ENCODE measurements at places on chromosomes 2 and 18.
A peak's percentile ranks its signal among the peaks of the same experiment; 100 is the strongest.

GRCh38 chr18:48949606-48950535, 894 bp downstream of the SMAD7 start:
- peak; percentile 64 for DNase-seq

DNA sequence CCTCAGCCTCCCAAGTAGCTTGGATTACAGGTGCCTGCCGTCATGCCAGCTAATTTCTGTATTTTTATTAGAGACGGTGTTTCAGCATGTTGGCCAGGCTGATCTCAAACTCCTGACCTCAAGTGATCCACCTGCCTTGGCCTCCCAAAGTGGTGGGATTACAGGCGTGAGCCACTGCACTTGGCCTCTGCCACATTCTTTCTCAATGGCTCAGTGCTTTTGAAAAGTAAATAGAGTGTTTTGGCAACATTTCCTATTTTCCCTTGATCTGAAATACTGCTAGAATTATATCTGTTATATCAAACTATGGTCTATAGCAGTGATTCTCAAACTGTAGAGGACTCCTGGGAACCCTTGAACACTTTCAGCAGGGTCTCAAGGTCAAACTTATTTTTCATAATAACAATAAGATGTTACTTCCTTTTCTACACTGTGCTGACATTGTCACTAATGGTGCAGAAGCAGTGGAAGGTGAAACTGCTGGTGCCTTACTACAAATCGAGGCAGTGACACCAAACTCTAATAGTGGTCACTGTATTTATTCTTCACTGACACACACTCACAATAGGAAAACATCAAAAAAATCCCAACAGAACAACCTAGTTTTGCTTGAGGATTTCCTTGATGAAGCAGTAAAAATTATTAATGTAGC, 10.6 kb downstream of the DAW1 start:
- DNase-seq, result no peak

DNA sequence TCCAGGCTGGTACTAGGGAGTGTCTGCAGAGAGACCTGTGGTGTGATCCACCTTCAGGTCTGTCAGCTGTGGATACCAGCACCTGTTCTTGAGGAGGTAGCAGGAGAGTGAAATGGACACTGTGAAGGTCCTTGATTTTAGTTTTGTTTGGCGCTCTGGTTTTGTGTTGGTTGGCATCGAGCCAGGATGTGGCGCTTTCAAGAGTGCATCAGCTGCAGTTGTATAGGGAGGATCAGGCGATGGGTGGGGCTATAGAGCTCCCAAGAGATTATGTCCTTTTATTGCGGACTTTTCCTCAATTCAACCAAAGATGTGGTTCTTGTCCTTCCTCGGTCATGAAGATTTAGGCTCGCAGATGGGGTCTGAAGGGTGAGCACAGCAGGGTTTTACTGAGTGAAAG, 37.5 kb downstream of the SLC39A10 start:
- no peak for DNase-seq

GRCh38 chr2:29718076-29718686, 203.2 kb downstream of the ALK start:
- peak; percentile 63 for DNase-seq

GRCh38 chr2:130949954-130950353, 113.2 kb downstream of the ARHGEF4 start:
- no peak for DNase-seq

GRCh38 chr18:36769172-36769571, 59.6 kb downstream of the TPGS2 start:
- no peak for DNase-seq

GRCh38 chr2:80852079-80852807, 547.7 kb upstream of the LRRTM1 start:
- DNase-seq, result no peak

DNA sequence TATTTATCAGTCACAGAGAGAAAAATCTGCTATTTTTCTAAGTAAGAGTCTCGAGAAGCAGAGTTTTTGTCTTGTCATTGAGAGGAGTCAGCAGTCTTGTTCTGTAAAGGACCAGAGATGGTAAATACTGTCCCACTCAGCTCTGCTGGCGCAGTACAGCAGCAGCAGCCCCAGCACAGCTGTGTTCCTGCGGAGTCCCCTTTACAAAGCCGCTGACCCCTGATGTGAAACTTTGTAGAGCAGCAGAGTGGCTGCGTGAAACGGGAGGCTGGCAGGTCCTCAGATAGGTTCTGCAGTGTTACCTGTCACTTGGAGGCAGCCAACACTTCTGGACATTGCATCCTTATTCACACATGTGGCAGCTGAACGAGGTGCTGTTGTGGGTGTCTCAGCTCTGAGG, 45.2 kb downstream of the TMEM185B start:
- no peak for DNase-seq

DNA sequence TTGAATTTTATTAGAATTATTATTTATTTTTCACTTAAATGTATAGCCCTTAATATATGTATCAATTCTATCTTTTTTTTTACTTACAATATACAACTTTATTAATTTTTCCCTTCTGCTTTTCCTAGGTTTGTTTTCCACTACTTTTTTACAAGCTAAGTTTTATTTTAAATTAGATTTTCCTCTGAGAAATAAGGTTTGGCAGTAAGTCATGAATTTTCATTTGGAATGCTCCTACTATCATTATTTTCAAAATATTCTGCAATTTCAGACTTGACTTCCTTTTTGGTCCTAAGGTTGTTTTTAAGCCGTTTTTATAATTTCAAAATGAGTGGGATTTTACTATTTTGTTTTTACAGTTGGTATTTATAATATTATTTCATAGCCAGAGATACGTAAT, 222.8 kb upstream of the PIEZO2 start:
- no peak for DNase-seq

GRCh38 chr2:20214566-20215182, 10.3 kb downstream of the SDC1 start:
- DNase-seq, result no peak

DNA sequence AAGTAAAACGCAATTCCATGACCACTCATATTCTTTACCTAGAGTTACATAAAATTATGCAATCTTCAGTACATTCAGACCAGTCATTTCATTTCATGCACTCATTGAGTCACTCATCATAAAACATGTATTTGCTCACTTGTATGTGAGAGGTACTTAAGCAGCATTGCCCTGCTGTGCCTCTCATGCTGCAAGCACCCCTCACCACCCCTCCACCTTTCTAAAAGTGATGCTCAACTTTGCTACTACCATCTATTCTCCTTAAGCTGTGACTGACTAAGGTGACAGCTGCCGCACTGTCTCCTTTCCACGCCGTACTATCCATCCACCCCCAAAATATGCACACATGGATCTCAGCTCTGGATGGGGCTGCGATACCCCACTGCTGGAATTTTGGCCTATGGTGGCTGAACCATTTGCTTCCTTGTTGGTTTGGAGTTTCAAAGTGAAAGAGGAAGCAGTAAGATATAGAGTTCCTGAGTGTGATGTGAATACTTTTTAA, 7.2 kb downstream of the ARHGAP25 start:
- DNase-seq, result no peak

DNA sequence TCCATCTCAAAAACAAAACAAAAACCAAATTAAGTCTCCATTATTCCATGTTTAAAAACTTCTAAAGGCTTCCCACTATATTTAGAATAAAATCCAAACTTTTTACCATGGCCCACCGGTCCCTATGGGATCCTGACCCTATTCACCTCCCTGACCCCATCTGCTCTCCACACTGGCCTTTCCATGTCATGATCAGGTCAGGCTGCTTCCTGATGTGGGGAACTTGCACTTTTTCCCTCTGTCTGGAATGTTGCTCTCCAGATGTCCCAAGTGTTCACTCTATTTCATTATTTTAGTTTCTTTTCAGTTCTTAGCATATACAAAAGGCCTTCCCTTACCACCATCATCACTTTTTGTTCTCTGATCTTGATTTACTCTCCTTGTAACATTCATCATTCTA, 7.5 kb upstream of the MTA3 start:
- no peak for DNase-seq

GRCh38 chr2:168247341-168248261, at the start of gene STK39:
STK39 (minus strand) TSS chr2:168247595; CDS start chr2:168247435, 160 bp downstream.
- DNase-seq, result peak; percentile 68

- DNase-seq, result no peak
Observed at GRCh38 chr2:11177871-11178690, 22.8 kb downstream of the SLC66A3 start.

- no peak for DNase-seq
Observed at GRCh38 chr2:30280596-30281434, 49.5 kb downstream of the LBH start.

GRCh38 chr2:230160112-230160660, 59.6 kb downstream of the SP110 start:
- DNase-seq, result no peak

- DNase-seq, result no peak
Observed at GRCh38 chr2:198347349-198347748, 543.0 kb downstream of the PLCL1 start.

- DNase-seq, result no peak
Observed at GRCh38 chr18:79564441-79564840, 115.2 kb upstream of the CTDP1 start.

GRCh38 chr2:234292205-234292961, 204.5 kb downstream of the ARL4C start:
- no peak for DNase-seq

- no peak for DNase-seq
Observed at GRCh38 chr2:119523952-119524694, at the start of gene SCTR. SCTR (minus strand) TSS chr2:119524483; CDS start chr2:119524226, 257 bp downstream.

DNA sequence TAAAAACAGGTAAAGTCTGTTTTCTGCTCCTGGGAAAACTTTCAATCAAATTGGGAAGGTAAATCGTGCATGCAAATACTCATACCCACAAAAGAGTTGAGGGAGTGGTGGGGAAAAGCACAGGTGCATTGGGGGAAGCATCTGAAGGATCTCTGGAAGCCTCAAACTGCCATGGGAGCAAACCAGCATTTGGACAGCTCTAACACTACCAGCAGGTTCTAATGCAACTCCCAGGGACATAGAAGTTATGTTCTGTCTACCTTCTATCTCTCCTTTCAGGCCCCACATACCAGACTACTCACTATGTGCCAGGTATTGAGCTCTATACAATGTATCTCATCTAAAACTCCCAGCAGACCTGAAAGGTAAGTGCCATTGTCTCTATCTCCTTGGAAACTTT, 933.7 kb downstream of the NRXN1 start:
- peak; percentile 58 for DNase-seq

DNA sequence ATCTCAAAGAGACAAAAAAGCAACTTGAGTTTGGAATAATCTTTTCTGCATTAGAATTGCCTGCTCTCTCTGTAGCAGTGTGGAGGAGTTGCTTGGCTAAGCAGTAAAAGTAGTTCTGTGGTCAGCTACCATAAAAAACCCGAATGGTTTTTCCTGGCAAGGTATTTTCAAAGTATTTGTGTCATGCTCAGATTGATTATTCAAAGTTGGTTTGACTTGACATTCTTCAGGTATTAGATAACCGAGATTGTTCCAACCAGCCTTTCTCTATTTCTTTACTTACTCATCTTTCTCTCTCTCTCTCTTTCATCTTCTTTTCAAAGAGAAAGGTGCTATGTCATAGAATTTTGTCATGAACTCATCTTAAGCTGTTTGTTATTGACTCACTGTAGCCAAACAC, 404.9 kb downstream of the CPS1 start:
- no peak for DNase-seq

DNA sequence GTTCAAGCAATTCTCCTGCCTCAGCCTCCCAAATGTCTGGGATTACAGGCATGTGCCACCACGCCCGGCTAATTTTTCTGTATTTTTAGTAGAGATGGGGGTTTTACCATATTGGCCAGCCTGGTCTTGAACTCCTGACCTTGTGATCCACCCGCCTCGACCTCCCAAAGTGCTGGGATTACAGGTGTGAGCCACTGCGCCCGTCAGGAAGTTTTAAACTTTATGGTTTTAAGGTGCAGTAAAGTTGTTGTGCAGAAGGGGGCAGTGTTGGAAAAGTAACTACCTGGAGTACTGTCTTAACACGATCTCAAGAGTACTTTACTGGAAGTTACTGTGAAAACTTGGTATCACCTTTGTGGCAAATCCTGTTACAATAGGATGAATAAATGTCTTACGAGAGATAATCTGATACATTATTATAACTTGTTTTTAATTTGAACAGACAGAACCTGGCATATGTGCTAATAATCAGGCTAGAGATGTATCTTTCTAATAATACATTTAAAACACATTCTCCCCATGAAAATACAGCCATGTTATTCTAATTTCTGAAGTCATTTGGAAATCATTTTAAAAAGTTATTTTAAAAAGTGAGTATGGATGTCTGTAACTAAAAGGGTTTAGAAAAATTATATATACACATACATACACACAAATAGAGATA, 10.8 kb downstream of the SPDYA start:
- peak; percentile 2 for DNase-seq

DNA sequence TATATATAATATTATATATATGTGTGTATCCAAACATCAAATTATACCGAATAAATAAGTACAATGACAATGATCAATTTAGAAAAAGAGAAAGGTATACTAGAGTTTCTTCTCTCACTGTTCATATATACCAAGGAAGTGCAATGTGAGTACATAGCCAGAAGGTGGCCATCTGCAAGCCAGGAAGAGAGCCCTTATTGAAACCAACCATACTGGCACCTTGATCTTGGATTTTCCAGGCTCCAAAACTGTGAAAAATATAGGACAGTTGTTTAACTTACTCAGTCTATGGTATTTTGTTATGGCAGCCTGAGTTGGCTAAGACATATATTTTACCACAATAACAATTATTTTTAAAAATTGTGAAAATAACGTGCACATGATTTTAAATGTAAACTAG, 1490.2 kb upstream of the SLC39A10 start:
- DNase-seq, result peak; percentile 17

DNA sequence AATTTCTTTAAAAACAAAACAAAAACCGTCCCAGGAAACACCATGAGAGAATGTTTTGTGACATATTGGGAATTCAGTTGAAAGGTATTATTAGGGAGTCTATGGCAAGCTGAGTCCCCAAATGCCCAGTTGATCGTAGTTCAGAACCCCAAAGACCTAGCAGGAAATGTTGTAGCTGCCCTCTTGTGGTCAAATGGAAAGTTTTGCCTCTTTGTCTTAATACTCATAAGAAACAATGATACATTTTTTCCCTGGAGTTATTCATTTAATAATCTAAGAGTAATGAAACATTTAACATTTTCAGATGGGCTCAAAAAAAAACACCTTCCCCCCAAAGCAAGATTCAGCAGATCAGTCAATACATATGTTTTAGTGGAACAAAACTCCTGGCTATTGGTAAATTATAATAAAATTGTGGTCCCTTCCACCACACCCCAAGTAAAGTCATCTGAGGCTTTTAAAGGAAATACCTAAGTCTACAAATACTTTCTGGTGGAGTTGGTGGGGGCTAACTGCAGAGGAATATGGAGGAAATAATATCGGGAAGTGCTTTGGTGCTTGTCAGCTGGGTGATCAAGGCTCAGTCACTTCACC, 37.8 kb upstream of the EFEMP1 start:
- DNase-seq, result peak; percentile 45

DNA sequence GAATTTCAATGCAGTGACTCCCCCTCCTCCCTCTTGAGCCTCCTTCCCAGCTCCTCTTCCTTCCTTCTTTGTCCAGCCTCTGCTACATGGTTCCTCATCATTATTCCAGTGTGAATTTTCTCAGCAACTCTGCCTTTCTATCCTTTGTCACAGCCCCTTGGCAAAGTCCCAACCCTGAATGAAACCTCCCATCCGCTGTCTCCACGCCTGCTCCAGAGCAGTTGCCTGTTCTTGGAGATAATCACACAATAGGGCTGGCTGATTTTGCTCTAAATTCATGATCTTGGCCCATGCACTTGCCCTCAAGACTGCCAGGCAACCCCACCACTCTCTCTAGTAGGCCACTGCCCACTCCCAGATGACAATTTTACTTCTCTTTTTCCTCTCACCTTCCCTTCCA, 61.4 kb downstream of the BCL2L11 start:
- no peak for DNase-seq
